HFF-Myc (cell line): ENCODE measurements at places on chromosomes 5 and 9.

GRCh38 chr9:129740666-129741464, 12.0 kb downstream of the PTGES start:
- DNase-seq, result no peak

DNA sequence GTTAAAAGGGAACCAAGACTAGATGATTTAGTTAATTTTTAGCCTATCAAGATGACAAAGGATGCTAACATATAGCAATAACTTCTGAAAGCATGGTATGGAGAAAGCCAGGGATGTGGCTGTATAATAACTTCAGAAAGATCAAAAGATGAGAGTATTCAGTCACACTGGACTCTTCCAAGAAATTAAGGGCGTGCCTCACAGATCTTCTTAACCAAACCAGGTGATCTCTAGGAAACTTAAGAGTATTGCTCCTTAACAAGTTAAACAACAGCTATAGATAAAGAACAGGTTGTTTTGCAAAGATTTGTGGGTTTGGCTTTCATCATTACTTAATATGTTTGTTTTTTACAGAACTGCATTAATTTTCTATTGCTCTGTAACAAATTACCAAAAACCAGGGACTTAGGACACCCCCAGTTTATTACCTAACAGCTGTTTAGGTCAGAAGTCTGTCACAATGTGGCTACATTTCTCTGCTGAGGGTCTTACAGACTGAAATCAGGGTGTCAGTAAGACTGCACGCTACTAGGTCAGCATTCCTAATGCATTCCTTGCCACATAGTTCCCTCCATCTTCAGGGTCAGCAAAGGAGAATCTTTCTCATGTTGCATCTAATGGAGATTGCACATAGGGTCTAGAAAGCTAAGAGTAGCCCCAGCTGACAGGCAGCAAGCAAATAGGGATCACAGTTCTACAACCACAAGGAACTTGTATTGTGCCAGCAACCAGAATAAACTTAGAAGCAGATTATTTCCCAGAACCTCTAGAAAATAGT, 113.8 kb downstream of the WDR70 start:
- DNase-seq, result no peak

DNA sequence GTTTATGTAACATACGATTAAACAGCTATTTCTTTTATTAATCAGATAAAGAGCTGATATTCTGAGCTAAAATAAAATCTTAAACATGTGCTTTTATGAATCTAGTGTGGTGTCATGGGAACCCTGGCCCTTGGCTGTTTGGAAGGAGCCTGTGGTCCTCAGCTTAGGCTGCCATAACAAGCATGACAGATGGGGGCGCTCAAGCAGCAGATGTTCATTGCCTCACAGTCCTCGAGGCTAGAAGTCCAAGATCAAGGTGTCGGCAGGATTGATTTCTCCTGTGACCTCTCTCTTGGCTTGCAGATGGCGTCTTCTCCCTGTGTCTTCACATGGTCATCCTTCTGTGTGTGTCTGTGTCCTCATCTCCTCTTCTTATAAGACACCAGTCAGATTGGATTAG, 448.2 kb downstream of the GADD45G start:
- DNase-seq, result no peak

GRCh38 chr5:163706053-163706771, 200.8 kb downstream of the MAT2B start:
- peak; percentile 20 for DNase-seq

DNA sequence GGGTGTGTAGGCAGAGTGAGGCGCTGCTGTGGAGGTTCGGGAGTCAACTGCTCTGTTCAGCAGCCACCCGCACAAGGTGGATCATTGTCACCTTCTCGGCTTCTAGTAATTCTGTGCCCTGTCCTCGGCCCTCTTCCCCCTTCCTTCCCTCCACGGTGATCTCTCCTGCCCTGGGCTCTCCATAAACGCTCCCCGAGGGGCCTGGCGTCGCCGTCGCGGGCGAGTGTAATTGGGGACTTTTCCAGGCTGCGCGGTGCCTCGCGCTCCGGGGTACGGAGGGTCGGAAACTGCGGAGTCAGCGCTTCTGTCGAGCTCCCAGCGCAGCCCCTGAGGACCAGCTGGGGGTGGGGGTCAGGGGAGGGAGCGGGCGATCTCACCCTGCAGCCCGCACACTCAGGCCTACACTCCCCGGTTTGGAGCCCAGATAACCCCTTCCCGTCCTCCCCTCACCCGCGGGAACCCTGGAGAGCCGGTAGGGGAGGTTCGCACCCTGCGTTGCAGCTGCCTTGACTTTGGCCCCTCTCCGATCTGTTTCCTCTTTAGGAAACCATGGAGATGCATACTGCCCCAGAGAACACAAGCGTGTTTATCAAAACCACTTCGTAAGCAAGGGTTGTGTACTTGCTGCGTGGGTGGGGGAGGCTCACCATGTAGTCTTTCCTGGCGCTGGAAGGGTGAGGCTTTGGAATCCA, 188.3 kb upstream of the ZNF618 start:
- no peak for DNase-seq

DNA sequence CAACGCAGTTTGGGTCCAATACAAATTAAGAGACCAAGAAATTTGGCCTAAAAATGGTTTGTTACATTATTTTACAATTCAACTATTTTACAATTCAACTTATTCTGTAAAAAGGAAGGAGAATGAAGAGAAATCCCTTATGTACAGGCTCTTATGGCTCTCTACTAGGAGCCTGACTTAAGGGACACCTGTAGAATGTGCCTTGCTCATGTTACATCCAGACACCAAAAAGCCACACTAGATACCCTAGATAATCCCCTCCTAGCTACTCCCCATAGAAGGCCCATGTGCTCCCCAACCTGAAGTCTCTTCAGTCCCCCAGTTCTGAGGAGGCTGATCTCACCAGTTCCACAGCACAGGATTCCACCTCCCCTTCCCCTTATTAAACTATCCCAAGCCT, 14.1 kb upstream of the NNT start:
- no peak for DNase-seq
